Stimulated activated CD4-positive, alpha-beta T cell treated with anti-CD3 and anti-CD28 coated beads, Interleukin-1b, Interleukin-23, amount 100 ng/mL, for 1 hour (primary cell): ENCODE measurements at places on chromosomes 2 and 18.

DNA sequence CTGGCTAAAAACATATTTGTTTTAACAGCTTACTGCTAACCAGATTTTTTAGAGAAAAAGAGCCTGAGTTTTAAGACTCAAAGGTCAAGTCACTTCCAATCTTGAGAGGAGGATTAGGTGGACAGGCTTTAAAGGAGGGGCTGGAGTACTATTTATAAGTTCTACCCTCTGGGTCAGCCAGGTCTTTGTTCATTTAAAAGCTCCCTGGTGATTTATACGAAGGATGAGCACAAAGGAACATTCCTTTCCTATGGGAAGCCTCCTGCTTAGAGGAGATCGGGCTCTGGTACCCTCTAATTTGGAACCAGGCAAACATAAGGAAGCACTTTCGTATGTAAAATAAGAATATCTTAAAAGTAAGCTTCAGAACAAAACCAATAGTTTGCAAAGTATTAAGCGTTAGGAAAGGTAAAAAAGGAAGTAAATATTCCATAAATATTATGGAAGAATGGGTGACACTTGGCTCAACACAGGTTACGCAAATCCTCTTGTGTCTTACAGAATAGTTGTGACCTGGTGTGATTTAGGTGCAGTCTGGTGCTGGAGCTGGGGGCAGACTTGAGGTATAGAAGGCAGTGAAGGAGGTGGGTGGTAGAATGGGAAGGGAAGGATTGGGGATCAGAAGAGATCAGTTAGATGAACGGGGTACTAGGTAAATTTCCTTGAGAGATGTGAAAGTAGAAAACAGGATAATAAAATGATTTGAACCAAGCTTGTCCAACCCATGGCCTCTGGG lies 35.6 kb downstream of the PDE6D start:
- DNase-seq: no peak

GRCh38 chr2:65429786-65430602 lies 2.4 kb downstream of the SPRED2 start:
- DNase-seq: no peak

GRCh38 chr2:98883780-98884211 lies 52.2 kb downstream of the CRACDL start:
- no peak for DNase-seq

- no peak for DNase-seq
These were observed 124.5 kb downstream of the PLB1 start for GRCh38 chr2:28620291-28620793.

GRCh38 chr2:120921457-120921856 lies 185.8 kb downstream of the GLI2 start:
- no peak for DNase-seq

- DNase-seq: no peak
These were observed 23.0 kb downstream of the ERMN start for GRCh38 chr2:157302492-157303099.

DNA sequence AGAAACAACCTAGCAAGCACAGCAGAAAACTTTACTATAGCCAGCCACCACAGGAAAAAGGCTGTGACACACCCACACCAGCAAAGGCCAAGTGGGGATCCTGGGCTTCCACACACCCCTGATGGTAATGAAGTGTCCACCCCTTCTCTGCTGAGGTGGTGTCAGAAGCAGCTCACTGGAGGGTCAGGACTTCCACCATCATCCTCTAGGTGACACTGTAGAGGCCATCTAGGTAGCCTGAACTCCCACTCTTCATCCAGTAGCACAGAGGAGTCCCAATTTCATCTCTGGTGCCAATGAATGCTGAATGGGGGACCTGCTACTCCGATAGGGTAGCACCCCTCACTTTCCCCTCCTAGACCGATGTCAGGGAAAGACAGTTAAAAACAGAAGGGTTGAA lies 1544.4 kb downstream of the LRP1B start:
- DNase-seq: no peak

- DNase-seq: no peak
These were observed 219.6 kb downstream of the TSN start for GRCh38 chr2:121974897-121975661.
